ENCODE measurements at places on chromosomes 7 and 10. TPM values are rescaled to one million over a fixed set of nuclear protein-coding genes. Genes with fewer than 3 reads are reported as not detected.

DNA sequence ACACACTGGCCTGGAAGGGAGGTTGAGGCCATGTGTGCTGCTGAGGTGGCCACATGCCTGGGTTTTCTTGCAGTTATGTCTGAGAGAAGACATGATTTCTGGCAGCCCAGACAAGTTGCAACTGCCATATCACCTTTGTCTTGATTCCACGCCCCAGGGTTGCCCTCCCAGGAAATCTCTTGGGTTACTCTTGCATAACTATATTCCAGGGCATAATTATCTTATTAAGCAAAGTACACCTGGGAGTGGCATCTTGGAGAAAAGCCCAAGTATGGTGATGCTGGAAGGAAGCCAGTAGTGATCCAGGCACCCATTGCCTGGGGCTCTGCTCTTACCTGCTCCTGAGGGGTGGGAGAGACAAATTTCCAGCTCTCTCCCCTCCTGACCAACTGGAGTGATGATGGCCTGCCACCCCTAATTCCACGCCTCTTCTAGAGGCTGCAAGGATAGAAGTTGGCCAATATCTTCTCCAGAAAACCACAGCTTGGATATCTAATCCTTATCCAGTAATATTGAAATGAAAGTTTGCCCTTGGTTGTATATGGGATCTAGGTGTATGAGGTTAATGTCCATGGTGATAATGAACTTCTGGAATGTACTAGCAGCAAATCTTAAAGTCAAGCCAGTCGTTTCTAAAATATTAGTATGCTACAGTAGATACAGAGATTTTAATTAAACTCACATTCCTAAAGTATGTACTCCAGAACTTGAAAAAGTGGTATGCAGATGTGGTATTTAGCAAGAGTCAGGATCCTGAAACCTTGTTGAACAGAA lies 5.0 kb downstream of the AKR1B10 start:
- no peak overlapping the region for H3K4me3 ChIP-seq
- no peaks in the 10 kb centered on the region for H3K27me3 ChIP-seq
- no peaks in the 10 kb centered on the region for H3K36me3 ChIP-seq

Gene ZNF488
- total RNA-seq = not detected

- no peaks in the 10 kb centered on the region for H3K27me3 ChIP-seq
- peaks cover 21% of the 10 kb centered on the region for H3K4me1 ChIP-seq
- DNase-seq = no peak
Observed at GRCh38 chr7:133854739-133855138, 272.4 kb upstream of the LRGUK start.

Gene PTN
- 0.87 TPM for total RNA-seq

Gene EPO
- not detected for total RNA-seq

- H3K27me3 ChIP-seq = no peaks in the 10 kb centered on the region
- H3K36me3 ChIP-seq = no peaks in the 10 kb centered on the region
- no peak overlapping the region for H3K27ac ChIP-seq
- DNase-seq = no peak
Observed at GRCh38 chr10:44713307-44713706, 197.8 kb upstream of the TMEM72 start.

DNA sequence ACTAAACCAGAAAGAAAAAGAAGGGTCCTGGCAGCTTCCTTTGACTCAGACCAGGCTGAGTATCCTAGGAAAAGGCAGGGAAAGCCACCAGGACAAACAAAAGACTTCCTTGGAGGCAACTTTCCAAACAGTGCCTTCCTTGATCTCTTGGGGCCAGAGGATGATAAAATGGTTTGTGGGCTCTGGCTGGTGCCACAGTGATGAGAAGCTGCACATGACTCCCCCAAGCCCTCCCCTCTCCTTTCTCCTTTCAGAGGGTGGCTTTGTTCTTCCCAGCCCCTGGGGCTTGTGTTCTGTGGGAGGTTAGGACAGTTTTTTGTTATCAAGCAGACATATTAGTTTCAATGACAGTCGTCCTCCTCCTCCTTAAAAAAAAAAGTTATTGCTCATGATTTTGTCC lies 183.2 kb downstream of the SEM1 start:
- DNase-seq = no peak
- no peaks in the 10 kb centered on the region for H3K27me3 ChIP-seq
- H3K4me3 ChIP-seq = no peak overlapping the region

- DNase-seq = no peak
- H3K4me1 ChIP-seq = no peaks in the 10 kb centered on the region
- H3K4me3 ChIP-seq = peak overlapping the region; percentile 48
- peaks cover 3% of the 10 kb centered on the region for H3K27me3 ChIP-seq
Observed at GRCh38 chr10:43322331-43322730, 49.1 kb upstream of the FXYD4 start.

- H3K27ac ChIP-seq = no peak overlapping the region
- H3K36me3 ChIP-seq = no peaks in the 10 kb centered on the region
- H3K27me3 ChIP-seq = no peaks in the 10 kb centered on the region
Observed at GRCh38 chr7:66055321-66055956, 20.2 kb upstream of the ASL start.

Gene DNAJB6
- 236 TPM for total RNA-seq

DNA sequence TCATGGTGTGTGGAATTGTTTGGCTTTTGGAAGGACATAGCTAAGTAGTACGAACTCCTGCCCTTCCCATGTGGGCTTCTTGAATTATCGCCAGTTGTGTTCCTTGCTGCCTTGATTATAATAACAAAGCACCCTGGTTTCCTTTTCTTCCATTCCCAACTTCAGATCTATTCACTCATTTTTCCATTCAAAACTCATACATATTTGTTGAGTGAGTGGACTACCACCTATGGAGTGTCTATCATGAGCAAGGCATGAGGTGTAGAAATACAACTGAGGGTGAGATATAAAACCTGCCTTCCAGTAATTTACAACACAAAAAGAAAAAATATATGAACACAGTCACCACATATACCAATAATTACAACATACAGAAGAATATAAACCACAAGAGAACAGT lies 4.9 kb upstream of the COL17A1 start:
- no peak overlapping the region for H3K4me3 ChIP-seq
- no peak overlapping the region for H3K27ac ChIP-seq
- no peaks in the 10 kb centered on the region for H3K4me1 ChIP-seq

DNA sequence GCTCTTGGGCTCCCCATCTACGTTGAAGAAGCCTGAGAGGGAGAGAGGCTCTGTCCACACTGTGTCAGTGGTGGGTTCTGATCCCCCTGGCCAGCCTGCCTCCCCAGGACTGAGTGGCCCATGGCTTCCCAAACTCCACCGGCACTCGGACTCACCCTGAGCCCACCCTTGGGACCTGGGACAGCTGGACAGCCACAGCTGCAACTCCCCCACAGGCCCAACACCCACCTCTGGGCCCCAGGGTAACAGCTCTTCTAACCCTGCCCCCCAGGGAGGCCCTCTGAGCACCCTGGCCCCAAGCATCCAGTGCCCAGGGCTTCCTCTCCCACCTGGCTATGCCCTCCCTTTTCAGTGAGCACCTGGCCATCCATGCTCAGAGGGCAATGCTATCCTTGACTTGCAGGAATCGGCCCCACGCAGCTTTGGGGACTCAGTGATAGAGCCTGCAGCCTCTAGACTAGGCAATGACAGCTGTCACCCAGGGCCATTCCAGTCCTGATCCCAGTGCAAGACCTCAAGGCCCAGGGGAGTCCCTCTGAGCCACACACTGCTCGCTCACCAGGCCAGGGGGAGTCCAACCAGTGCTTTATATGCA lies 17.9 kb downstream of the OGDHL start:
- H3K27ac ChIP-seq = no peak overlapping the region
- no peaks in the 10 kb centered on the region for H3K36me3 ChIP-seq
- H3K4me1 ChIP-seq = no peaks in the 10 kb centered on the region
- H3K27me3 ChIP-seq = no peaks in the 10 kb centered on the region
- H3K4me3 ChIP-seq = no peak overlapping the region

DNA sequence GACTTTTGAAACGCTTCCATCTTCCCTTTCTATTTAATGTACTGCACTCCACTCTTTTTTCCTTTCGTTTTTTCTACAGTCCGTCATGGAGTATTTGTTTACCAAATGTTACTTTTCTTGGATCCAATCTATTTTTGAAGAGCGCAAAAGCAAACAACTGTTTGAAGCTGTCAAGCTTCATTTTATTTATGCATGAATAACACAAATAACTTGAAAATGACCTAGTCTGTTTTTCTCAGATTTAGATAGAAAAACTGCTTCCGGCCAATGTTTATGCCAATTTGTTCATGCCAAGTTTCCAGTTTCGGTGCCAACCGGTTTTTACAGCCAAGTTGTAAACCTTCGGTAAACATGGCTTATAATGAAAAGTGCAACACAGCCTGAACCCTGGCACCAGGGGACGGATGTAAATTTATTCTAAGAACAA lies 150.9 kb upstream of the KLF6 start:
- H3K36me3 ChIP-seq = no peaks in the 10 kb centered on the region
- peaks cover 12% of the 10 kb centered on the region for H3K4me1 ChIP-seq
- no peaks in the 10 kb centered on the region for H3K27me3 ChIP-seq
- peak overlapping the region; percentile 46 for H3K27ac ChIP-seq

GRCh38 chr7:131020759-131021261 lies 286.8 kb upstream of the KLF14 start:
- no peak for DNase-seq
- peak overlapping the region; percentile 43 for H3K27ac ChIP-seq
- H3K4me3 ChIP-seq = no peak overlapping the region
- H3K27me3 ChIP-seq = no peaks in the 10 kb centered on the region
- H3K4me1 ChIP-seq = peaks cover 92% of the 10 kb centered on the region
- H3K36me3 ChIP-seq = no peaks in the 10 kb centered on the region

DNA sequence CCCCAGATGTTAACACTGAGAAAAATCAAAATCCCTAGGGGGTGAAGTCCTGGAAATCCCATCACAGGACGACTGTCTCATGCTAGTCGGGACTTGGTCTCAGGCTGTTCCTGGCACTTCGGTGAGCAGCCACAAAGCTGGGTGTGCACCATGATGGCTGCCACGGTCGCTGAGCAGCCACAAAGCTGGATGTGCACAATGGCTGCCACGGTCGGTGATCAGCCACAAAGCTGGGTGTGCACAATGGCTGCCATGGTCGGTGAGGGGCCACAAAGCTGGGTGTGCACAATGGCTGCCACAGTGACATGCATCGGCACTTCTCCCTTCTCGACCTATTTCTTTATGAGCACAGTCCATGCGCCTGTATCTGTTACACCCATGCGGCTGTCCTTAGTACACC lies 505.1 kb downstream of the TCERG1L start:
- H3K4me1 ChIP-seq = no peaks in the 10 kb centered on the region
- DNase-seq = no peak
- H3K36me3 ChIP-seq = no peaks in the 10 kb centered on the region
- H3K27me3 ChIP-seq = no peaks in the 10 kb centered on the region
- H3K4me3 ChIP-seq = no peak overlapping the region

Gene TSPAN12
- total RNA-seq = 1.8 TPM

DNA sequence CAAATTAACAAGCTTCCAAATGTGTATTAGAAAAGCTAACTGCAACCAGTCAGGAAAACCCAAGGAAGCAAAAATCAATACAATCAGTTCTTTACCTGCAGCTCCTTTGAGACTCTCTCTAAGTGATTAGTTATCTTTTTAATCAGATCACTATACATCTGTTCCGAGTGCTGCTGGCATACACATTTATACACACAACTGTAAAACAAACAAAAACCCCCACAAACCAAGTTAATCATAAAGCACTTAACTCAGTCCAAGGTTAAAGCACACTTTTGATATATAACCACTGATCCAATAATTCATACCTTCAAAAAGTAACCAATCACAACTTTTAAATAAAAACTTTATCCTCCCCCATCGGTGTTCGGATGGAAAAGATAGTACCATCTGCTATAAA lies 25.6 kb downstream of the CACUL1 start:
- H3K27ac ChIP-seq = peak overlapping the region; percentile 54
- no peak overlapping the region for H3K4me3 ChIP-seq
- DNase-seq = no peak
- H3K4me1 ChIP-seq = peaks cover 68% of the 10 kb centered on the region
- no peaks in the 10 kb centered on the region for H3K36me3 ChIP-seq

DNA sequence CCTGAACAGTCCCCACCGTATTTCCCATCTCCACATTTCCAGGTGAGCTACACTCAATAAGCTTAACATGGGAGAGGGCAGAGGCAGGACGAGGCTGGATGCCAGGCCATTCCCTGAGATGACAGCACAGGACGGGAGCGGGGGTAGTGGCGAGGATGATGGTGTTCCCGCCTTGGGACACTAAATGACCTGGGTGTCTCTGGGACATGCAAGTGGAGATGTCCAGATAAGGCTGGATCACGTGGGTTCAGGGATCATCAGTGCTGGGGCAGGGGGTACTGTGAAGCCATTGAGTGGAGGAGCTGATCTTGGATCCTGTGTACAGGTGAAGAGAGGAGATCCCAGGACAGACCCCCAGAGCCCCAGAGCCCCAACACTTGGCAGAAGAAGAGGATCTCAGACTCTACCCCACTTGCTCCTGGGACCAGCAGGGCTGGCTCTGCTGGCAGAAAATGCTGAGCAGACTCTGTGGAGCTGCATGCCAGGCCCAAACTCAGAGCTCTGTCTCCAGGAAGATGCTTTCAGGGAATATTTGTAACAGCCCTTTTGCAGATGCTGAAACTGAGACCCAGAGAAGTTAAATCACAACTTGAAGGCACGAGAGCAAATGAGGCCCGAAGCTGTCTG lies 29.7 kb upstream of the HSPA12A start:
- DNase-seq = no peak
- H3K27ac ChIP-seq = no peak overlapping the region
- H3K4me3 ChIP-seq = no peak overlapping the region
- H3K27me3 ChIP-seq = no peaks in the 10 kb centered on the region

Gene DLD
- 141 TPM for total RNA-seq

Gene HOGA1
- total RNA-seq = 11.2 TPM

GRCh38 chr7:91182819-91183764 lies 81.1 kb upstream of the FZD1 start:
- no peaks in the 10 kb centered on the region for H3K4me1 ChIP-seq
- no peak overlapping the region for H3K27ac ChIP-seq
- H3K4me3 ChIP-seq = no peak overlapping the region
- DNase-seq = no peak
- no peaks in the 10 kb centered on the region for H3K27me3 ChIP-seq
- H3K36me3 ChIP-seq = no peaks in the 10 kb centered on the region

GRCh38 chr10:106560925-106561640 lies 603.4 kb downstream of the SORCS1 start:
- no peaks in the 10 kb centered on the region for H3K36me3 ChIP-seq
- H3K4me3 ChIP-seq = no peak overlapping the region
- H3K4me1 ChIP-seq = no peaks in the 10 kb centered on the region
- DNase-seq = no peak
- H3K27me3 ChIP-seq = no peaks in the 10 kb centered on the region

Gene TET1
- total RNA-seq = 1.00 TPM

DNA sequence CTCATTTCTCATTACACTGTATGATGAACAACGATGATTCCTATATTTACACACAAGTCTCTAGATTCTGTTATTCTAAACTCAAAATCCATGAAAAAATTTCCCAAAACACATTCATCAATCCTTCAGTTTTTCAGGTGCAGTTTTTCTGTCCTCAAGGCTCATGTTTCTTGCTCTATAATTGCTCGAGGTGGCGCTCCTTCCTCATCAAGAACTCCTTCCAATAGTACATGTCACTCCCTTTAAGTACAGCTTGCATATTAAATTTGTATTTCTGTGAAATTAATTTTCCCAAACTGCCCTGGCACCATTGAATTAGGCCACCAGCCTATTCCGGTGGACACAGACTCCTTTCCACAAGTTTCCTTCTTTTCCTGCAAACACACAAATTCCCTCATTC lies 188.7 kb upstream of the MINDY3 start:
- DNase-seq = no peak
- no peaks in the 10 kb centered on the region for H3K4me1 ChIP-seq
- no peak overlapping the region for H3K27ac ChIP-seq
- no peak overlapping the region for H3K4me3 ChIP-seq

- no peak overlapping the region for H3K4me3 ChIP-seq
- no peak overlapping the region for H3K27ac ChIP-seq
- no peak for DNase-seq
- no peaks in the 10 kb centered on the region for H3K27me3 ChIP-seq
Observed at GRCh38 chr10:11097686-11098085, 80.0 kb downstream of the CELF2 start.
